Adipocyte (in vitro differentiated cells): ENCODE measurements at places on chromosomes 11 and 22.

- no peak for DNase-seq
Measured at GRCh38 chr22:49118065-49118464, 709.6 kb downstream of the BRD1 start.

- no peak for DNase-seq
Measured at GRCh38 chr22:26021516-26021915, 147.7 kb upstream of the SEZ6L start.

GRCh38 chr22:30870451-30871345 is 97.9 kb downstream of the MORC2 start:
- DNase-seq, result no peak

- no peak for DNase-seq
Measured at GRCh38 chr11:46144741-46145140, 23.5 kb upstream of the PHF21A start.

- DNase-seq, result no peak
Measured at GRCh38 chr11:120914601-120915000, 109.3 kb upstream of the TBCEL start.

DNA sequence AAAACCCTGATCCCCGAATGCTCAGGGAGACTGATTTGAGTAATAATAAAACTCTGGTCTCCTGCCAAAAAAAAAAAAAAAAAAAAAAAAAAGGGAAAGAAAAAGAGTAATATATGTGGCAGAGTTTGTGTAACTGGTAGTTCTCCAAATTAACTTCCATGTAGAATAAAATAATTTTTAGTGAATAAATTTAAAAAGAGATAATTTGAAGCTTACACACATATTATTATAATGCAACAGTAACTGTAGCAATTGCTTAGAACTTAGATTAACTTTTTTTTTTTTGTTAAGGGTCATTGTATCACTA is 11.0 kb upstream of the MRPL17 start:
- no peak for DNase-seq

GRCh38 chr11:119671561-119672015 is 57.4 kb downstream of the NECTIN1 start:
- no peak for DNase-seq

GRCh38 chr11:70246196-70246595 is 24.3 kb upstream of the PPFIA1 start:
- no peak for DNase-seq

DNA sequence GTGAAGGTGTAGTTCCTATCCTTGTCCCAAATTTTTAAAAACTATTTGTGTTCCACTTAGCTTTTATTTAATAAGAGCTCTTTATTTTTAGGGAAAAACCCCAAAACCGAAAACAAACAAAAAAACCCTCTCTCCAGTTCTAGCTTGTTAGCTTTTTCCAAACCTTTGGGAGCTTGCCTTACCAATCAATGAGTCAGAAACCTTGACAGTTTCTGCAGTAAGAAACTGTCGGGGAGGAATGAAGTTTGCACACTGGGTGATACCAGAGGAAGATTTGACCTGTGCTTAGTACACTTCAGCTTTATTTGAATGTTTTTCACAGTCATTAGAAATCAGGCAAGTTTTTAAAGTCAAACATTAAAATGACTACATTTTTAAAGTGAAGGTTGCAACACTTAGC is 105.0 kb downstream of the FAT3 start:
- DNase-seq, result peak; percentile 4

GRCh38 chr22:46588279-46589140 is 31.7 kb upstream of the GRAMD4 start:
- no peak for DNase-seq
